ENCODE measurements at places on chromosomes 12 and 14.

DNA sequence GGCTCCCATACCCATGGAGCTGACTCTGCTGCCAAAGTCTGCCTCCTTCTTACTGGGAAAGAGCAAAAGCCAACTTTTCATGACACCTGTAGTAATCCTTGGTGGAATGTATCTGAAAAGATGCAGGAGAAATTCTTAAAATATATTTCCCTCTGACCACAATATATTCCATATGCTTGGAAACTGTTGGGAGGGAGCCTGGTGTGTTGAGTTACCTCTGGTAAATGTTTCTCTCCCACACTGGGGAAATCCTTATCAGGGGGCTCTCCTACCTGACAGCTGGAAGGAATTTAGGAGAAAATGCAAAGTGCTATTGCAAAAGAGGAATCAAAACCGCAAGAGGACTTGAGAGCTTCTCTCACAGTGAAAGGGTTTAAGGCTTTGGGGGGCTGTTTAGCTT, 139.4 kb downstream of the TBX5 start:
- DNase-seq = no peak

GRCh38 chr14:103748534-103748857, 32.9 kb downstream of the ZFYVE21 start:
- no peak for DNase-seq

- no peak for DNase-seq
These were observed 53.1 kb downstream of the TMEM30B start for GRCh38 chr14:61227884-61228591.

DNA sequence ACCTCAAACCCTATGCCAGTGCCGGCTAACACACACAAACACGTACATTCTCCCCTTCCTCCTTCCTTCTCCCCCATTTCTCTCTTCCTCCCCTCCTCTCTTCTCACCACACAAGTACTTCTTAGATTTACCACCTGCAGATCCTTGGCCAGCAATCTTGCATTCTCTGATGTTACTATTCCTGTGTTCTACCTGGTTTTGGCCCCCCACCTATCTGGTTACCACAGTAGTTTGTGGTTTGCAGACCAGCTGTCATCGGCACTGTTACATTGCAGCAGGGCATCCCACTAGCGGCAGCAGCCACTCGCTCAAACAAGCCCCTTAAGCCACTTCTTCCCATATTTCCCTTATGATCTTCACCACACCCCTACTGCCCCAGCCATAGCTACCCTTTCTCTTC, 3.9 kb downstream of the ABHD4 start:
- DNase-seq = no peak

GRCh38 chr12:62192903-62193250, 67.3 kb upstream of the USP15 start:
- no peak for DNase-seq
